CD4-positive, alpha-beta T cell treated with Interleukin-15 for 1 hour (primary cell): ENCODE measurements at places on chromosomes 4 and X.
A peak's percentile ranks its signal among the peaks of the same experiment; 100 is the strongest.

DNA sequence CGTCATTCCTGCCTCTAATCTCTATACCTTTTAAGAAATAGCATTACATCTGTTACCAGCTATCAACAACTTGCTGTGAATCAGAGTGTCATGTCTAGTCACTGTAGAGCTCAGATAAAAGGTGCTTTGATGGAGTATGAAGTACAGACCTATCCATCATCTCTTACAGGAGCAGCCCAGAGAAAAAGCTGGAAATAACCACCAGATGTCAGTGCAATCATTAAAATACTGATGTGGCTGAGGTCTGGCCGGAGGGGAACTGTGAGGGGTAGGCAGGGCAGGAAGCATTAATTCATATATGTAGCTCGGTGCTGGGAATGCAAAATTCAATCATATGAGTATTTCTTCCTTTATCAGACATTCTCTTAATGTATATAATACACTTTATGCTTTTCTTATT is 100.6 kb downstream of the AKAP4 start:
- DNase-seq = no peak

DNA sequence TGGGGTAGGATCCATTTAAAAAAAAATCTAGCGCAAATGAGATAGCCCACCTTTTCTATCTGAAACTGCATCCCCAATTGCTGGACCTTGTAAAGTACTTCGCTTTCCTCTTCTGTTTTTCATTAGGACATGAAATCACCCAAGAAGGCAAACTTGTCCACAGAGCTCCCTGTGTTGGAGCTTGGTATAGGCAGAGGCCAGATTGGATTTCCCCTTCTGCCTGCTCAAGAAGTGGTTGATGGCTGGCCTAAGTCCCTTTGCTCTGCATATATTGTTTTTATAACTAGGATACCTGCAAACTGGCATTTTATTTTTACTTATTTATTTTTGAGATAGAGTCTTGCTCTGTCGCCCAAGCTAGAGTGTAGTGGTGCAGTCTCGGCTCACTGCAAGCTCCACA is 28.4 kb downstream of the RNF4 start:
- no peak for DNase-seq

DNA sequence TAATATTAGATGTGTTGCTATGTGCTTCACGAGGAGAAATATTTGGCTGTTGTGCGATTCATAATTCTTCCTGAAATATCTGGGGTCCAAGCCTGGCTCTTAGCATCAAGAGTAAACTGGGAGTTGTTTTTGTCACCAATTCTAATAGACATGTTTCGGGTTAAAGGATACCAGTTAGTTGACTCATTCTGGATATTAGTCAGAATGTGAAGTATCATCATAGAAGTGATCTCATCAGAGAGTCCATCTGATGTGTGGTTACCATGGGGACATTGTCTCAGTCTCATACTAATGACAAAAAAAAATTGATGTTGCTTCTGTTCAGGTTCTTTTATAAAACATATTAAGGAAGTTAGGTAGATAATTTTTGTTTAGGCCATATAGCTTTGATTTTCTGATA is 57.2 kb upstream of the MTMR1 start:
- no peak for DNase-seq

GRCh38 chrX:40671126-40671525 is 23.8 kb upstream of the CXorf38 start:
- DNase-seq = no peak

GRCh38 chr4:85952528-85952927 is 407.3 kb downstream of the MAPK10 start:
- DNase-seq = no peak

- no peak for DNase-seq
Measured at GRCh38 chr4:150348079-150348478, 233.9 kb upstream of the MAB21L2 start.

DNA sequence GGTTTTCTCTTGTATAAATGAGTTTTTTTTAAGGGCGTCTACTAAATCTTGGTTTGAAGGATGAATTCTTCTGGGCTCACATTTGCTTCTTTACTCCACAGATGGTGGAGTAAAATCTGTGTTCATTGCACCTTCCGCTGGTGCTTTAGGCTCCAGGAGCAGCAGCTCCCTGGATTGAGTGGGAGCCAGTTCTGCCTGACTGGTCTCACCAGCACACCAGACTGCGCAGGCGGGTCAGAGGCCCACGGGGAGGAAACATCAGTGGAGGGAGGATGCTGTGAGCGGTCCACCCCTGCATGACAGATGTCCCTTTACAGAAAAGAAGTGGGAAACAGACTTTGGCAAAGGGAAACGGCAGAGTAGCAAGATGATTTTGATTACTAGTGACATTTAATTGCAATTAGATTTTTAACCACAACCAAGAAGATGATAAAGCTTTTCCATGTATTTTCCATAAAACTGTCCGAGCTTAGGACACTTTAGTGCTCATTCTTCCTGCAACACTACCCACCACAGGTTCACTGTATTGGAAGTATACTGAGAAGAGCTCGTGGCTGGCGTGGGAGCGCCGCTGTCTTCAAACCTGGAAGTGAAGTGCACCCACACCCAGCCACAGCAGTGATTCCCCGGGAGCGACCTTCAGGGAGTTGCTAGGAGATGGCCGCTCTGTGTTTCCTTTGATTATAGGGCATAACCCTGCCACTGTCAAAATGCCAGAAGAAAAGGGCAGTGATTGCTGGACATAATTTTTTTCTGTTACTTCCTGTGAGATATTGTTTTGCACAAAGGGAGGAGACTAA is 95.2 kb downstream of the SORBS2 start:
- DNase-seq = no peak

DNA sequence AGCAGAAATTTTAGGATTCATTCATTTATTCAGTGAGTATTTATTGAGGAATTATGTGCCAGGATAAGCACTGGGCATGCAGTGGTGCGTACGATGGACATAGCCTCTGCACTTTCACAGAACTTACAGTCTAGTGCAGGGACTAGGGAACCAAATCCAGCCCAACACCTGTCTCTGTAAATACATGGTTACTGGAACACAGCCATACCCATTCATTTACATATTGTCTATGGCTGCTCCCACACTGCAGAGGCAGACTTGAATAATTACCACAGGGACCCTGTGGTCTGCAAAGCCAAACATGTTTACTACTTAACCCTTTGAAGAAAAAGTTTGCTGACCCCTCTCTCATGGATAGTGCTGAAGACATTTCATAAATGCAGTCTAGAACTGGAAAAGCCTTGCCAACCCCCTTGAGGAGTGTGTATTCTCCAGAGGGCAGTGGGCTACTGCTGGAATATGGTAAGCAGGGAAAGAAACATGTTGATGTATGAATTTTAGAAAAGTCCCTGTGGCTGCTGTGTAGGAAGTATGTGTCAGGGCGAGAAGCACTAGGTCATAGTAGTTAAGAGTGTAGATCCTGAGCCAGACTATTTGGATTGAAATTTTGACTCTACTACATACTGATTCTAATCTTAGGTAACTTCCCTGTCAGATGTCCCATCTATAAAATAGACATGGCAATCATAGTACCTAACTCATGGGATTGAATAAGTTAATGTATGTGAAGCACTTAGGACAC is 75.5 kb downstream of the GALNT7 start:
- no peak for DNase-seq

DNA sequence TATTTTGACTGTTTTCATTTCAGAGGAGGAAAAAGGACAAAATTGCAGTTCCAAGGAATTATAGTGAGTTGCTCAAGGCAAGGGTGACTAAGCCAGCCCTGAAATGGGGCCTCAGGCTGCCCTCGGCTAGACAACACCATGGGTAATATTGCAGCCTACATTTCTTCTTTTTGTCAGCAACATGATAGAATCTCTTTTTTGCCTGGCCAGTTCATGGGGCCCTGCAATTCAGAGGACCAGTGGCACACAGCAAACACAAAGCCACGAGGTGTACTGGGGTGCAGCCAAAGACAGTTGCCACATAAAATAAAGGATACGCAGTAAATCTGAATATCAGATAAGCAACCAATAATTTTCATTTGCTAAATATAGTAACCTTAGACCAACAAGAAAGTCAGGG is 41.8 kb downstream of the RBM47 start:
- peak; percentile 30 for DNase-seq

DNA sequence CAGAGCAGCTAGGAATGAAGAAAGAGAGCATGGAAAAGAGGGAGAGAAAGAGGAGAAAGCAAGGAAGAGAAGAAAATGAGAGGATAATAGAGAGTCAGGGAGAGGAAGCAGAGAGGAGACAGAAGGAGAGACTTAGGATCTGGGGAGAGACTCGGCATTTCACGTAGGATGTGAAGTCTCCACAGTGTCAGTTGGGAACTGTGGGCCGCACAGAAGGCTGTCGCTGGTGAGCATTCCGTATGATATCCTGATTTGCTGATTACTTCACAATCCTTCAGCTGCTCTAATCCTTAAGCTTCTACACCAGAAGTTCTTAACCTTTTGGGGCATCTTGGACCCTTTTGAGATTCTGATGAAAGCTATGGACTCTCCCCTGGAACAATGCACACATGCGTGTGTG is 14.0 kb downstream of the NLGN3 start:
- DNase-seq = no peak

- DNase-seq = no peak
Measured at GRCh38 chrX:39667736-39668482, 429.8 kb downstream of the BCOR start.

GRCh38 chr4:149062997-149063396 is 620.8 kb upstream of the NR3C2 start:
- no peak for DNase-seq

- no peak for DNase-seq
Measured at GRCh38 chr4:105455998-105456397, 17.9 kb downstream of the PPA2 start.

DNA sequence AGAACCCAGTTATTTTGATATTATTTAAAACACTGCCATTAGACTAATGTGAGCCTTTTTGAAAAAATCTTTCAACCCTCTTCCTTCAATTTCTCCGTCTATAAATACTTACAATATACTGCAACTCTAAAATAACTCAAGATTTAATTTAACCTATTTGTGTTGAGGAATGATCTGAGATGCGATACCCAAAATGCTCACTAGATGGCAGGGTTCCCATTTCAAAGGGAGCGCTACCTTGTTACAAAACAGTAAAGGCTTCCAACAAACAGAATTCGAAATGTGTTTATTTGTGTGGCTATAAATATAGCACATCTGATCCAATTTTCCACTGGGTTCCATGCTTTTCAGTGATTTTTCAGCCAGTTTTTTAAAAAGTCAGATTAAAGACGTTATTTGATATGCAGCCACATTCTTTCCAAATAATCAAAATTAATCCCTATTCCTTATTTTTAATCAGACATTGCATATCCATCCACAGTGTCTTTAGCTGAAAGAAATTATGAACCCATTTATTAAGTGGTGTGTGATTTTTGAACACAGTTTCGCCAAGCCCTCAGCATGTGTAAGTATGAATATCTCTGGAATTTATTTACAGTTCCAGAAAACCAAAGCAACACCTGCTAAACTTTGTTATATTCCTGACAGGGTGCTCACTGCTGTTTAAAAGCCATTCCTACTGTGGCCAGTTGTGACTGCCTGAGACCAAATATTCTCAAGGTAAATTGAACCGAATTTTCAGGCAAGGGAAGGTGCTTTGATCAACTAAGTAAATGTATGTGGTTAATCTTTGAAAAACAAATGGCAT is 668.0 kb upstream of the LCORL start:
- no peak for DNase-seq

- DNase-seq = no peak
Measured at GRCh38 chr4:118767109-118767508, 68.8 kb downstream of the SEC24D start.

DNA sequence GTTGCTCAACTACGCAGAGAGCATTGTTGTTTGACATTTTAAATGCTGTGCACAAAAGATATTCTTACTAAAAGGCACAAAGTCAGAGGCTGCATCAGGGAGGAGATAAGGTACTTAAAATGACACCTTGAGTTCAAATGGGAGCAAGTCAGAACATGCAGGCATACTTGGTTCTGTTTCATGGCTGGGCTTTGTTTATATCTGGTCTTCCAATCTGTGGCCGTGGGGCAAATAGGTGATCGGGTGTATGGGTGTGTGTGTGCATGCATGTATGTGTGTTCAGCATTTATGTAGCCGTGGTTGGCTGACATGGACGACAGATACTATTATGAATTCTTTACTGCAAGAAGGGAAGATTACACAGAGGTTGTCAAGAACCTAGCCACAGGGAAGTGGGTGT is 106.1 kb downstream of the RASL11B start:
- DNase-seq = no peak

DNA sequence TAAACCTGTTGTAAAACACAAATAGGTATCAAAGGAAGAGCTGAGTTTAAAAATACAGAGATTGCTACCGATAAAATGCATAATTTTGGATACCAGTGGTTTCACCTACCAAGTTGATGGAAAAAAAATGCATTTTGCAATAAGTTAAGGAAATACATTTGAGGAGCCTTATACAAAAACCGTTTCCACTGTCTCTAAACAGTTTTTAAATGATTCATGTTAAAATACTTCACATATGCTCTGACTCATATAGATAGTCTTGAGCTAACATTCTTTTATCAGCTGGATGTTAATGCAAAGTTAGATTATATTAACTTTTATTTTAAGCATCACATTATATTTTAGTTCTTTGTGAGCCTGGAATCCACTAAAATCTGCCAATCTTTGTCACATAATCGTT is 50.6 kb upstream of the ANKRD17 start:
- DNase-seq = no peak

- no peak for DNase-seq
Measured at GRCh38 chr4:39062770-39063097, 702 bp downstream of the KLHL5 start.

- no peak for DNase-seq
Measured at GRCh38 chr4:150325872-150326271, 247.6 kb downstream of the DCLK2 start.

DNA sequence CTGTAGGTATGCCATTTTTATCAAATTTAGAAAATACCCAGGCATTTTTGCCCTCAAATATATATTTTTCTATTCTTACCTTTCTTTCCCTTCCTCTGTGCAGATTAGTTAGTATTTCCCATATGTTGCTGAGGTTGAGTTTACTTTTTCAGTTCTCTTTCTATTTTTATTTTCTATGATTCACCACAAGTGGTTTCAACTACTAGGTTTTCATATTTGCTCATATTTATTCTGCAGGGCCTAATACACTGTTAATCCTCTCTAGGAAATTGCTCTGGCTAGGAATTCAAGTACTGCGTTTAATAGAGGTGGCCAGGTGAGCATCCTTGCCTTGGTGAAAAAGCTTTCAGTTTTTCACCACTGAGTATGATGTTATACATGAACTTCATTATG is 1535.3 kb upstream of the PCDH10 start:
- no peak for DNase-seq

- DNase-seq = no peak
Measured at GRCh38 chrX:19046343-19047215, 62.7 kb upstream of the PHKA2 start.

DNA sequence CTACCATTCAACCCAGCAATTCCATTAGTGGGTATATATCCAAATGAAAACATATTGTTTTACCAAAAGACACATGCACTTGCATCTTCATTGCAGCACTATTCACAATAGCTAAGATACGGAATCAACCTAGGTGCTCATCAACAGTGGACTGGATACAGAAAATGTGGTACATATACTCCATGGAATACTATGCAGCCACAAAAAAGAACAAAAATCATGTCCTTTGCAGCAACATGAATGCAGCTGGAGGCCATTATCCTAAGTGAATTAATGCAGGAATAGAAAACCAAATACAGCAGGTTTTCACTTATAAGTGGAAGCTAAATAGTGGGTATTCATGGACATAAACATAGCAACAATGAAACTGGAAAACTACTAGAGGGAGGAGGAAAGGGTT is 38.1 kb upstream of the BBS7 start:
- DNase-seq = no peak
